CD8-positive, alpha-beta memory T cell (primary cell): ENCODE measurements at places on chromosomes 16 and 17. TPM values are rescaled to one million over a fixed set of nuclear protein-coding genes. Genes with fewer than 3 reads are reported as not detected.
A peak's percentile ranks its signal among the peaks of the same experiment; 100 is the strongest.

DNA sequence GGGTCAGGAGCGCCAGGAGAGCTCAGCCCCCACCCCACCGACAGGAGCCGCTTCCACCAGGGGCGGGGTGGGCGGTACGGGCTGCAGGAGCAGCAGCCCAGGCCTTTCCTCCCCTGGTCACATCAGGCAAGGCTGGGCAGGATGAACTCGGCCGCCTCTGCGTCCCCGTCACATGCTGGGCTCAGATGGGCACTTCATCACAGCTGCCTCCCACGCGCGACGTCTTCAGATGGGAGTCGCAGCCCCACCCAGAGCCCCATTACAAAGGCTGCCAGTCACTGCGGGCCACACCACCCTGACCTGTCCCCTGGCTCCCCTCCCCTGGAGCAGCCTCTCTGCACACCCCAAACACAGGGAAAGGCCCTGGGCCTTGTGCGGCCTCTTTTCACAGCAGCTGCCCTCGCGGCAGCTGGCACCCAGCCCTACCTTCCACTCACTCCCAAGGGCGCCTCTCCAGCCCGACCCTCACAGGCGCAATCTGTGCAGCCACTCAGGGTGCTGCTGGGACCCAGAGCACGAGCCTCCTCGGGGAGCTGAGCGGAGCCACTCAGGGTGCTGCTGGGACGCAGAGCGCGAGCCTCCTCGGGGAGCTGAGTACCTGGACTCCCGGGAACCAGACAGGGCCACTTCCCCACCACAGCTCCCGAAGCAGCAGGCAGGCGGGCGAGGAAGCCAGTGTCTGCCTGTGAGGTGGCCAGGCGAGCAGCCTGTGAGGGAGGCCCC, 4.7 kb downstream of the ZNF598 start:
- no peak for DNase-seq

The AGRP gene
- not detected for total RNA-seq

GRCh38 chr16:21950782-21951521, 2.2 kb upstream of the UQCRC2 start:
- DNase-seq, result peak; percentile 9

GRCh38 chr17:82062076-82062983, 3.3 kb downstream of the DUS1L start:
- DNase-seq, result no peak

The TBKBP1 gene
- 6.6 TPM for total RNA-seq

The SNX20 gene
- 25.0 TPM for total RNA-seq

The ZNF263 gene
- 35.1 TPM for total RNA-seq

The C16orf54 gene
- 33.3 TPM for total RNA-seq

DNA sequence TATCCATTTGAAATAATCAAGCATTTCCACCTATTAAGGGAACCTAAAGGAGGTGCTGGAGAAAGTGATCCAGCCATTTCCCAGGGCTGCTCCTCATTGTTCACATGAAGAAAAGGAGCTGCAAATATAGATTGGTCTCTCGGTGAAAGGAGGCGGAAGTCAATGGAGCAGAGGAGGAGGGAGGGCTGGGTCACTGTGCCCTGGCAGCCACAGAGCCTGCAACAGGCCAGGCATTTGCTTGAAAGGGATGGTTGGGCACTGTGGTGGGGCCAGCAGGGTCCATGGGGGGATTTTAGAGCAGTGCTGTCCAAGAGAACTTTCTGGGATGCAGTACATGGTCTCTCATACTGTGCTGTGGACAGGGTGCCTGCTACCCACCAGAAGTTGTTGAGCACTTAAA, 173.2 kb downstream of the CYLD start:
- no peak for DNase-seq

The HCRT gene
- total RNA-seq, result not detected

The CD68 gene
- 11.1 TPM for total RNA-seq

The TNFSF12 gene
- total RNA-seq, result 18.6 TPM

The PERCC1 gene
- 0.33 TPM for total RNA-seq

GRCh38 chr16:31472709-31473203, 804 bp downstream of the TGFB1I1 start:
- DNase-seq, result peak; percentile 18

The SLC5A2 gene
- total RNA-seq, result 0.24 TPM
